ENCODE measurements at places on chromosomes 3 and 15. TPM values are rescaled to one million over a fixed set of nuclear protein-coding genes. Genes with fewer than 3 reads are reported as not detected.

- H3K27me3 ChIP-seq, result no peaks in the 10 kb centered on the region
- DNase-seq, result no peak
- no peaks in the 10 kb centered on the region for H3K36me3 ChIP-seq
- peak overlapping the region; percentile 26 for H3K27ac ChIP-seq
- no peak overlapping the region for H3K4me3 ChIP-seq
- H3K4me1 ChIP-seq, result peaks cover 21% of the 10 kb centered on the region
Observed at GRCh38 chr3:123038751-123039150, 11.2 kb upstream of the SEMA5B start.

GRCh38 chr3:27585429-27585828, 101.2 kb upstream of the SLC4A7 start:
- H3K27ac ChIP-seq, result no peak overlapping the region
- DNase-seq, result no peak
- peaks cover 7% of the 10 kb centered on the region for H3K4me1 ChIP-seq

DNA sequence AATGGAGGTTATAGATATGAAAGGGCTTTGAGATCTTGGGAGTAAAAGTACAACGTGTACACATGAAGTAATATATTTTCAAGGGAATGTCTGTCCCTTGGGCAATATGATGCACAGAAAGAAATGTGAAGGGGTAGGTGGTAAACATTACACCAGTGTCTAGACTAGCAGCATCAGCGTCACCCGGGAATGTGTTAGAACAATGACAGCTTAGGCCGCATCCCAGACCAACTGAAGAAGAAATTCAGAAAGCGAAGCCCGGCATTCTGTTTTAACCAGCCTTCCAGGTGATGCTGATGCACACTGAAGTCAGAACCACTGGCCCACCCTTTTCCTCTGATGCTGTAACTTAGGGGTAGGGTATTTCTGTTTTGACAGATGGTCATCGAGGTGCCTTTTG, 6.3 kb downstream of the INAFM2 start:
- H3K4me3 ChIP-seq, result no peak overlapping the region
- no peak for DNase-seq
- peak overlapping the region; percentile 99 for H3K27ac ChIP-seq
- peaks cover 98% of the 10 kb centered on the region for H3K4me1 ChIP-seq
- peaks cover 2% of the 10 kb centered on the region for H3K36me3 ChIP-seq

DNA sequence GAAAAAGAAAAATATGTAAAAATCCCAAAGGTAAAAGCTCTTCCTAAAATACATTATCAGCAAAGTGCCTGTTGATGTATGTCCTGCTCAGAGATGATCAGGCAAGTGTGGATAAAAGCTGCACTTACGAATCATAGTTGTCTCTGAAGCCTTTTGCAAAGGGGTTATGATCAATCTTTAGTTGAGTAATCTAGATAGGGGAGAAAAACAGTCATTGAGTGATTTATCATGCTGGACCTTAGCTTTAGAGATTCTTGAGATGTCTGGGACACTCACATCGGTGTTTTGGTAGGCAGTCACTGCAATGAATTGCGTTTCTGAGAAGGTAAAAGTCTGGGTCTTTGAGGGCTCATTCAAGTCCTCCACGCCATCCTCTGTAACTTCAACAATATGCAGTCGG, 3.7 kb downstream of the EOMES start:
- peaks cover 37% of the 10 kb centered on the region for H3K4me1 ChIP-seq
- no peak overlapping the region for H3K27ac ChIP-seq
- H3K4me3 ChIP-seq, result no peak overlapping the region
- DNase-seq, result no peak
- H3K36me3 ChIP-seq, result no peaks in the 10 kb centered on the region

DNA sequence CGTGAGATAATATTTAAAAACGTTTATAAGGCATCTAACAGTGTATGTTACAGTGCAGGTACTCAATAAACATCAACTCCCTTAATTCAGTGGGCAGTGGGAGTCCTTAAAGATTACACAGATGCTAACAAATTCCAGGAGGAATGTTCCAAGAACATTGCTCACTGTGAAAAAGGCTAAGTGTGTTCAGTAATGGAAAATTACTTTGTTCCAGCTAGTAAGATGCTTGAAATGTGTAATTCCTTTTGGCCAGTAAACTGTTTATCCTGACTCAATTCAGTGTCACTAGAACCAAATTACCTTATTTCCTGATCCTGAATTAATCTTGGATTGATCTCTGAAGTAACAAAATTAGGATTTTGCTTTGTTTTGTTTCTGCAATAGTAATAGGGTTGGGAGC, 54.2 kb upstream of the SEMA6D start:
- no peak for DNase-seq
- H3K36me3 ChIP-seq, result no peaks in the 10 kb centered on the region
- no peaks in the 10 kb centered on the region for H3K27me3 ChIP-seq

Gene EHHADH
- total RNA-seq, result 23.7 TPM
